Iris pigment epithelial cell (primary cell): ENCODE measurements at places on chromosomes 12 and 14.

GRCh38 chr12:132285991-132286681 lies 43.3 kb downstream of the GALNT9 start:
- peak; percentile 73 for DNase-seq

GRCh38 chr14:102528431-102529170 lies 19.0 kb upstream of the ANKRD9 start:
- DNase-seq: no peak

- no peak for DNase-seq
These were observed 23.9 kb downstream of the RBM19 start for GRCh38 chr12:113942209-113942608.

DNA sequence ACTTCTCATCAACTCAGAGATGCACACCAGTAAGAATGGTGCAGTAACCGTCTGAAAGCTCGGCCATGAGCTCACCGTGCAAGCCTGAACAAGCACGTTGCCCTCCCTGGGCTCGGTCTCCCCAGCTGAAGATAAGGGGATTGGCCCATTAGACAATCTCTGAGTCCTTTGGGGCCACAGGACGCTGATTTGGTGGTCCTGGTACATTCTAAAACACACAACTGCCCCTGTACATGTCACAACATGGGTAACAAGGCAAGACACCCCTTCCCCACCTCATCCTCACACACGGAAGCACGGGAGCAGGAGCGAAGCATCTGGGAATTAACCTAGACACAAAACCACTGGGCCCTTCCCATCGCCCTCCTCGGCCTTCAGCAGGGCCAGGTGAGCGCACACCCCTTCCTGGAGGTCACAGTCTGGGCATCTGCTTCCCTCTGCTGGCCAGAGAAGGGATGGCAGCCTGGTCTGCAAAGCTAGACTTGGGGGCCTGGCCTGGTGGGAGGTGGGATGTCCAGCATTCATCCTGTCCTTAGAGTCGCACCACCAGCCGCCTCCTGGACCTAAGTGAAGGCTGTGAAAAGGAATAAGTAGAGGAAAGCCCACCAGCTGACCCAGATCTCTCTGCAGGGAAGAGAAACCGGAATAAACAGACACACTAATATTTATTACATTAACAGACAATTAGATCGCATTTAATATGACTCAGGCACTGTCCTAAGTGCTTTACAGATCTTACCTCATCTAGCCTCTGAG lies 18.9 kb upstream of the SMUG1 start:
- peak; percentile 36 for DNase-seq

DNA sequence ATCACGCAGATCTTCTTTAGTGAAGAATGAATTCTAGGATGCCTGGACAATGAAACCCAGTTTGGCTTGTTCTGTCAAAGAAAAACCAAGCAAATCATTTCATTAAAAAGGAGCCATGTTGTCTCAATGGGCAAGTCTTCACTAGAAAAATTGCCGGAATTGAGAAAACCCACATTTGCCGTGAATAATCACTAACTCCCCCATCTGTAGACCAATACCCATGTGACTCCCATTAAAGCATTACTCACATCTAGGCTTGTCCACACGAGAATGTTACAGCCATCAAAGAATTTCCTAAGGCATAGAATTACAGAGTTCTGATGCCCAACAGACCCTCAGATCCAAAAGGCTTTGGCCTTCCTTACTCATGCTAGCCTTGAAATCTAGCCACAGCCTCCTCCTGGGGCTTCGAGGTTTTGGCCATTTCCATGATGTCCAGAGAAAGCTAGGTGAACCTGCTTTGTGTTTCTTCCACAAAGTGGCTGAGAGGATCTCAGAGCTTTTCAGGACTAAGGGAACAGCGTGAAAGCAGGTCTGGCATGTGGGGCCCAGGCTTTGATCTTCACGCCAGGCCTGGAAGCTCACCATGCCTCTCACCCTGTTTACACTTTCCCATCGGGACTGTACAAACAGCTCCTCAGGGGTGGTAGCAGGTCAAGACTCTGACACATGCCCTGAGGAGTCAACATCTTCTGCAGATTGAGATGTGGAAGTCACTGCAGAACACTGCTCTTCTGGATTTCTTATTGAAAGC lies 12.1 kb downstream of the SLC7A8 start:
- no peak for DNase-seq

- peak; percentile 85 for DNase-seq
These were observed at the start of gene PIGH for GRCh38 chr14:67599698-67600561. TSS of gene PIGH (minus strand) at chr14:67600268. CDS start at chr14:67600203, 65 bp downstream.

DNA sequence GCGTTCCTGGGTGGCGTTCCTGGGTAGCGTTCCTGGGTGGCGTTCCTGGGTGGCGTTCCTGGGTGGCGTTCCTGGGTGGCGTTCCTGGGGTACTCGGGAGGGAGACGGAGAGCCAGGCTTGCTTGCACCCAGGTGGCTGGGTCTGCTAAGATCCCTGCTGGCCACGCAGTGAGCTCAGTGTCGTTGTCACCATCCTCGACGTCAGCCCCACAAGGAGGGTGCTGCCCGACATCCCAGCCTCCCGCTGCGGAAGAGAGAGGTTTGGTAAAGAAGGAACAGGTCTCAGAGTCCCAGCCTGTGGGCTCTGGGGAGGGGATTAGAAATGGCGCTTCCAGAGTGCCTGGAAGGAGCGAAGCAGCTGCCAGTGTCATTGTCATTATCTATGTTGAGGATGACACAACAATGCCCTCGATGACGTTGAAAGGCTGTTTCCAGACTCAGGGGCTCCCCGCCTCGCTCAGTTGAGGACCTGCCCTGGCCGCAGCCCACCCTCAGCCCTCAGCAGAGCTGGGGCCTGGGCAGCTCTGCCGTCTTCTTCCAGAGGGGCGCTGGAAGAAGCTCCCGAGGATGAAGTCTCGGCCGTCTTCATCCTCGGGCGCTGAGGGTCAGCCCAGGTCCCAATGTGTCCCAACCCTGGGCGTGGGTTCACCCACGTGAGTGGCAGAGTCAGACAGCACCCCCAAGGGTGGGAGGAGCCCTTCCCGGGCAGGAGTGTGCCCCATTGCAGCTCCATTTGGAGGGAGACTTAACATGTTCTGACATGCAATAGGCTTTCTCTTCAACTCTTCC lies 328.8 kb downstream of the ADGRD1 start:
- no peak for DNase-seq

GRCh38 chr12:41627476-41627875 lies 439.4 kb downstream of the PDZRN4 start:
- no peak for DNase-seq

- peak; percentile 84 for DNase-seq
These were observed 6.1 kb upstream of the AMIGO2 start for GRCh38 chr12:47085815-47086252.

DNA sequence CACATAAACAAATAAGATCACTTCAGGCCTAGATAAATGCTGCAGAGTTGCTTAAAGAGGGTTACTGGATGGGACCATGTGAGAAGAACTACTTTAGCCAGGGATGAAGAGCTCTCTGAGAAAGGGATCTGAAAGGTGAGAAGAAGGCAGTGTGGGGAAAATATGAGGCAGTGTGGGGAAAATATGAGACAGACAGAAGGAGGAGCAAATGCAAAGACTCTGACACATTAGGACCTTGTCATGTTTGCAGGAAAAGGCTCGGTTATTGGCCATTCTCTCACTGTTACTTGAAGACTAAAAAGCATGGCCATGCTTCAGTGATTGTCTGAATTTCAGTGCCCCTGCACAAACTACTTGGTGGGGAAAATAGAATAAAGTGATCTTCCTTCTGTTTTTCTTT lies 22.7 kb upstream of the TRIM9 start:
- DNase-seq: no peak

DNA sequence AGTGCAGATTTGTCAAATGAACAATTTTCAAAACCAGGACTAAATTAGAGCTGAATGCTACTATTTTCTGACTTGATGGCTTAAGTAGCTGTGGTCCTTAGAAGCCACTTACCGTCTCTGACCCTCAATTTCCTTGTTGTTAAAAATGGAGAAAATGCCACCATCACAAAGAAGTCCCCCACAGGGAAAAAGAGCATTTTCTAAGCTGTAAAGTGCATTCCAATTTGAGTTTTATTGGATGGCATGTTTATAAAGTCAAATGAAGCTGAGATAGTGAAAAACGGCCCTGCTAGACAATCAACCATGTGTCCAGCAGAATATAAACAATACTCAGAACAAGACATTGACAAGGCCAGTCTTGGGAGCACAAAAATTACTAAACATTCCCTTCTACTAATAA lies 53.6 kb downstream of the GOLGA5 start:
- DNase-seq: no peak

- peak; percentile 22 for DNase-seq
These were observed 2.8 kb downstream of the PPP1CC start for GRCh38 chr12:110739894-110740293.

- no peak for DNase-seq
These were observed 91.1 kb downstream of the SCARB1 start for GRCh38 chr12:124772289-124773170.

DNA sequence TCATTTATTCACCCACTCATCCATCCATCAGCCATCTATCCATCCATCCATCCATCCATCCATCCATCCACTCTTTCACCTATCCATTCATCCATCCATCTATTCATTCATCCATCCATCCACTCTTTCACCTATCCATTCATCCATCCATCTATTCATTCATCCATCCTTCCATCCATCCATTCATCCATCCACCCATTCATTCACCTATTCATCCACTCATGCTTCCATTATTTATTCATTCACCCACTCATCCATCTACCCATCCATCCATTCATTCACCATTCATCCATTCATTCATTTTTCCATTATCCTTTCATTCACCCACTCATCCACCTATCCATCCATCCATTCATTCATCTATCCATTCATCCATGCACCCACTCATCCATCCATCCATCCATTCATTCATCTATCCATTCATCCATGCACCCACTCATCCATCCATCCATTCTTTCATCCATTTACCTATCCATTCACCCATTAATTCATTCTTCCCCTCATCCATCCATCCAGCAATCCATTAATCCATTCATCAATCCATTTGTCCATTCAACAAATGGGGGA lies 360.9 kb downstream of the ADGRD1 start:
- DNase-seq: no peak

GRCh38 chr14:50312734-50313054 lies 570 bp downstream of the DMAC2L start:
- peak; percentile 57 for DNase-seq

DNA sequence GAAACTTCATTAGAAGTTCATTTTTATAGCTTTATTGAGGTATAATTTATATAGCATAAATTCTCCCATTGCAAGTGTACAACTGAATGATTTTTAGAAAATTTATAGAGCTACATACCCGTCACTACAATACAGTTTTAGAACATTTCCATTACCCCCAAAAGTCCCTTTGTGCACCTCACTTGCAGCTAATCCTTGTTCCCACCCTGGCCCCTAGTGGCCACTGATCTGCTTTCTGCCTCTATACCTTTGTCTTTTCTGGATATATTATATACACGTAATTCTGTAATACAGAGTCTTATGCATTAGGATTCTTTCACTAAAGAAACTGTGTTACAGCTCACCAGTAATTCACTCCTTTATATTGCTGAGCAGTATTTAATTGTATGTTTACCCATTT lies 145.1 kb upstream of the DIO2 start:
- DNase-seq: peak; percentile 52

DNA sequence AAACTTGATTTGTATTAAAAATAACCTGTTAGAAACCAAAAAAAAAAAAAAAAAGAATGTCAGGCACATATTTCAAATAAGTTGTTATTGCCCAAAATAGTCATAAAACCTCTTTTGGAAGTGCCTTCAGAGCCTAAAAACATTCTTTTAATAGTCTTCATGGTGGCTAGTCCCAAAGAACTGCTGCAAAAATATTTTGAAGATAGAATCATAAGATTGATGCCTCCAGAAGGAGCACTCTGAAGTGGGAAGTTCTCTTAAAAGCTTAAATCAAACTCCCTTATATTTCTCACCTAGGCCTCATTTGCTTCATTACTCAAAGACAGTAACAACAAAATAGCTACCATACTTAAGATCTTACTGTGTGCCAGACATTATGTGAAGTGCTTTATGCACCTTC lies 27.2 kb upstream of the NT5DC3 start:
- DNase-seq: no peak

- DNase-seq: no peak
These were observed 100.3 kb downstream of the DAD1 start for GRCh38 chr14:22488522-22489243.

DNA sequence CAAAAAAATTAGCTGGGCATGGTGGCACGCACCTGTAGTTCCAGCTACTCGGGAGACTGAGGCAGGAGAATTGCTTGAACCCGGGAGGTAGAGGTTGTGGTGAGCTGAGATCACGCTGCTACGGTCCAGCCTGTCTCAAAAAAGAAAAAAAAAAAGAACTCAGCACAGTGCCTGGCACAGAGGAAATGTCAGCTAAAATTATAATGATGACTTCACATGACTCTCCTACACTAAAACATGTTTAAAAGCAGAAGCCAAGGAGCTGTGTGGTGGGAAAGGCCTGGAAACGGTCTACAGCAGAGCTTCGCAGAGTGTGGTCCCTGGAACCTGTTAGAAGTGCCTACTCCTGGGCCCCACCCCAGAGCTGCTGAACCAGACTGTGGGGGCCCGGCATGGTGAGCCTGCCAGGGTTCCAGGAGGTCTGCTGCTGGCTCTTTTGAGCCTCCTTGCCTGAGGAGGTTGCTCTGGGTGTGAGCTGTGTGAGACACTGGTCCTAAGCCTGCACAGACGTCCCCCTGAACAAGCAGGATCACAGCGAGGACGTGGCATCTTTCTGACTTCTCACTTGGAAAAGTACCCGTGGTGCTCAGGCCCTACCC lies 28.1 kb downstream of the TCHP start:
- no peak for DNase-seq

GRCh38 chr12:90323217-90323616 lies 614.6 kb upstream of the ATP2B1 start:
- DNase-seq: no peak

GRCh38 chr14:103872481-103873113 lies 25.2 kb upstream of the PPP1R13B start:
- DNase-seq: no peak

DNA sequence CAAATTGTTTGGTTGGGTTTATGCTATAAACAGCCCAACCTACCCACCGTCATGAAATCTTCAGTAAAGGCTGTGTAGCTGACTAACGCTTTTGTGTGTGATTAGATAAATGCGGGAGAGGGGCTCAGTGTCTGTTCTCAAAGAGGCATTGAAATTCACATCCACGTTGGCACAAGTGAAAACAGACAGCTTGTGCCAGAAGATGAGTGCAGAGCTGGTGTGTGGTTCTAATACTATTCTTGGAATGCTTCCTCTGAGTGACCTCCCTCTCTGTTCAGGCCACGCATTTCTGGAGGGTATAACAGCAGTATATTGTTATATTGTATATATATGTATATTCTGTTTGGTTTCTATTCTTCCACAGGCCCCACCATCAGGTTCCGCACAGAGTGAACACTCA lies 263.8 kb downstream of the APAF1 start:
- no peak for DNase-seq

- no peak for DNase-seq
These were observed 378.8 kb downstream of the MED13L start for GRCh38 chr12:115898670-115899069.
